ENCODE measurements at places on chromosomes 2 and 18. TPM values are rescaled to one million over a fixed set of nuclear protein-coding genes. Genes with fewer than 3 reads are reported as not detected.

AFF3 gene
- total RNA-seq, result 0.06 TPM

GAL3ST2 gene
- 0.34 TPM for total RNA-seq

IL1R1 gene
- 40.2 TPM for total RNA-seq

AGXT gene
- not detected for total RNA-seq

CD8A gene
- 0.37 TPM for total RNA-seq

MDH1B gene
- 1.6 TPM for total RNA-seq

ATP6V1B1 gene
- total RNA-seq, result 2.6 TPM

RAPGEF4 gene
- total RNA-seq, result 0.54 TPM

INPP5D gene
- total RNA-seq, result 0.29 TPM

RNF125 gene
- total RNA-seq, result 0.32 TPM

TRABD2A gene
- 9.7 TPM for total RNA-seq

HOXD8 gene
- 5.7 TPM for total RNA-seq

ATP6V1C2 gene
- total RNA-seq, result 0.14 TPM

EGR4 gene
- total RNA-seq, result 0.31 TPM

CIB4 gene
- 0.34 TPM for total RNA-seq

AGAP1 gene
- 24.3 TPM for total RNA-seq

SERPINB13 gene
- total RNA-seq, result not detected

PSMA8 gene
- total RNA-seq, result not detected

MAP3K19 gene
- not detected for total RNA-seq

C2orf80 gene
- total RNA-seq, result not detected

WNT6 gene
- 0.13 TPM for total RNA-seq

LCLAT1 gene
- 12.9 TPM for total RNA-seq

IMP4 gene
- total RNA-seq, result 171 TPM

HTR2B gene
- total RNA-seq, result 0.08 TPM

SERPINB10 gene
- not detected for total RNA-seq

Data from A549 treated with CORT108297 at 1 μM for 4 hours (cell line).